ENCODE measurements at places on chromosomes 2 and 18.

DNA sequence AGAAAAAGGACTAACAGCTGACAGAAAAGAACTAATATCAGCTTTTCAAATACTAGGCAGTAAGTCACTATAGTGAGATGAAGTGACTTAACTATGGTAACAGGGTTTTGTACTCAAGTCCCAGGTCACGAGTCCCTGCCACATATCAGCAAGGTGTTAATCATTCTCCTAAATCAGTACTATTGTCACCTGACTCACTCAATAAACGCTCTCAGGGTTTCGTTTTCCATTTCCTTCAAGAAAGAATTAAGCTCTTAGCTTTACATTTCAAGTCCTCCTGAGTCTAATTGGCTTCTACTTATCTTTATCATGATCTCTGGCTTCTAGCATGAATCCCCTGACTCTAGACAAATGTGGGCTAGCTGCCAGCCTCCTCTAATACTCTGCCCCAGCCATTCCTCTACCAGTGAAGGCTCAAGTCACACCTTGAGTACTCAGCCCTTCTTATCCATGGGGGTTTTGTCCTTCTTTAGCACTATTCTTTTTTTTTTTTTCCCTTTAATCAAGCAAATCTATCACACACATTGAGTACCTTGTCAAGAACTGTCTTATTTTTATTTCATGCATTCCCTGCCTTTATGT is 20.0 kb downstream of the BUB1 start:
- no peak for DNase-seq

GRCh38 chr2:152861349-152861942 is 143.0 kb downstream of the ARL6IP6 start:
- DNase-seq, result no peak

GRCh38 chr2:121346859-121347258 is 61.9 kb upstream of the TFCP2L1 start:
- DNase-seq, result no peak

DNA sequence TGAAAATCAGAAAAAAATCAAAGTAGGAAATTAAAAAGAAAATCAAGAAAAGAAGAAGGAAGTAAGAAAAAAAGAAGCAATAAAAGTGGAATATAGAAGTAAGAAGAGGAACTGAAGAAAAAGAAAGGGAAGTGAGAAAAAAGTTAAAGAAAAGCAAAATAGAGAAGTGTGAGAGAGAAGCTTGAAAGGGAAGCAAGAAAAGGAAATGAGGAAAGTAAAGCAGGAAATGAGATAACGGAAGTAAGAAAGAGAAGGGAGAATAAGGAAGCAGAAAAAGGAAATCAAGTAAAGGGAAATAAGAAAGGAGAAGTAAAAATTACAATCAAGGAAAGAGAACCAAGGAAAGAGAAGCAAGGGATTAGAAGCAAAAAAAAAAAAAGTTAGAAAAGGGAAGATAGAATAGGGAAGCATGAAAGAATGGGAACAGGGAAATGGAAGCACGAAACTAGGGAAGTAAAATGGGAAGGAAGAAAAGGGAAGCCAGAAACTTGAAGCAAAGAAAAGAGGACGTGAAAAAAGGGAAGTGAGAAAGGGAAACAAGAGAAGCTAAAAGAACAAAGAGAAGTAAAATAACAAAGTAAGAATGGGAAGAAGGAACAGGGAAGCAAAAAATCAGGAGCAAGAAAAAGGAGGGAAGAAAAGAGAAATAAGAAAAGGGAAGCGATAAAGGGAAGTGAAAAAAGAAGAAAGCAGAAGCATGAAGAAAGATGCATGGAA is 243.3 kb upstream of the NCKAP5 start:
- DNase-seq, result no peak

GRCh38 chr18:57771193-57771592 is 31.9 kb downstream of the ATP8B1 start:
- DNase-seq, result no peak

- no peak for DNase-seq
Measured at GRCh38 chr2:106885971-106886915, at the start of gene ST6GAL2. Gene ST6GAL2 (minus strand): TSS chr2:106886167. CDS start chr2:106843977, 42,190 bp downstream.

- no peak for DNase-seq
Measured at GRCh38 chr2:75707901-75708300, 2.8 kb downstream of the GCFC2 start.

GRCh38 chr2:64457524-64457923 is 3.6 kb downstream of the LGALSL start:
- DNase-seq, result no peak

DNA sequence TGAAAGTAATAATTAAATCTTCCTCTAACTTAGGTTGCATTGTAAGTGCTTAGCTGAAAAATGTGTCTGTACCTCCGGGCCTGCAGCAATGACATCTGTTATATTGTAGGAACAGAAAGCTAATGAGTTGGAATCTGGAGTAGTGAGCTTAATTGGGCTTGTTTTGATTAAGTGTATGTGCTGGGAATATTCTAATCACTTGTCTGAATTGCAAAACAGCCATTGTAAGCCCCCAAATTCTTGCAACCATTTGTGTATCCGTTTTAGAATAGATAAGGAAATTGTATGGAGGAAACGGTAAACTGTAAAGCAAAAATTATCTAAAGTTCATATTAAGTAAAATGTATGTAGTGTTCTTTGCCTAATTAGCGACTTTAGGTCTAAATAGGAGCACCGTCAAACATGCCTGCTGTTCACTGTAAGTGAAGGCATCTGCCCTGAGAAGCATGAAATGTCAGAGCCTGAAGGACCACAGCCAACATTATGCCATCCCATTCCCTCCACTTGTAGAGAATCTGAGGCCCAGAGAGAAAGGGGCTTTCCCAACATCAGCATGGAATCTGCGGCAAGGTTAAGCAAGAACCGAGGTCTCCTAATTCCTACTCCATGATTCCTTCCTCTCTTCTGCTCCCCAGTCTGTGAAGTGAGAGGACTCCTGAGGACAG is 466.4 kb downstream of the TDRD15 start:
- no peak for DNase-seq

DNA sequence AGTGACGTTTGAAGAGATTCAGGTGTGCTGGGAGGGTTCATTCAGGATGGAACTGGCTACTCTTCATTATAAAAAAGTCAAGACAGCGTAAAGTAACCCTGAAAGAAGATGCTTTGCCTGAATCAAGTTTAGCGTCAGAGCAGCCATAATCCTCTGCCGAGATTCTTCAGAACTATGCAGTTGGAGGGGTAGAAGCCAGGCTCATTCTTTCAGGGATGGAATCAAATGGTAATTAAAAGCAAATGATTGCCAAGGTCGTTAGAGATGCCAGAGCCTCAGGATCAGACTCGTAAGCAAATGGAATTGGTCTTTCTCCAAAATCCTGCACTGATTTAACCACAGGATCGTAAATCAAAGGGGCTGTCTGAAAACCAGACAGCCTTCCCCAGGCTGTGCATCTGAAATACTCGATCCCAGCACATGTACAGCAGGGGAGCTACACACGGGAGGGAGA is 21.9 kb downstream of the APCDD1 start:
- DNase-seq, result no peak

GRCh38 chr18:51236225-51236624 is 38.7 kb upstream of the MEX3C start:
- no peak for DNase-seq

DNA sequence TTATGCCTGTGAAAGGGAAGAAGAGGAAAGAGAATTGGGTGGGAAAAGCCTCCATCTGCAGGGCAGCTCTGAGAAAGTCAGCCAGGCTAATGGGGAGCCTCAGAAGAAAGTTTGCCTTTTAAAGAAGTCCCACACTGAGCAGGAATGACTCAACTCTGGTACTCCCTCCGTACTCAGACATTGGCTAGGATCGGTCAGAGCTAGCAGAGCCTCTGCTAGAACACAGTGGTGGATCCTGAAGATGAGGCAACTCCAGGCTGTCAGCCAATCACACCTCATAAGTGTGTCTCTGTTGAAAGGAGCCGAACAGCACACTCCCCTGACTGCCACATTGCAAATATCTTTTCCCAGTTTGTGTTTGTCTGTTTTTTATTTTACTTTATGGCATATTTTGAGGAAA is 96.9 kb downstream of the HNRNPLL start:
- DNase-seq, result peak; percentile 41

DNA sequence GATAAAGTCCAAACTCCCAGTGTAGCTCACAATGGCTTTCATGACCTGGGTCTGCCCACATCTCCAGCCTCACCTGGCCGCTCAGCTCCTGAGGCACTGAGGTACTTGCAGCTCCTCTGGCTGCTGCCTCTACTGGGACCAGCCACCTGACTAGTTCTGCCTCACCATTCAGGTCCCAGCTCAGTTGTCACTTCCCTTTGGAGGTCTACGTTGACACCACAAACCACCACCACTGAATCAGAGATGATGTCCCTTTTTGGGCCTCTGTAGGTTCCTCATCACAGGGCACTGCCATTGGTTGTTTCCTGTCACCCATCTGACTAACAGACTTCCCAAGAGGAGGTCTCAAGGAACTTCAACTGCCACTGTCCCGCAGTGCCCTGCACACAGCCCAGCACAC is 21.2 kb downstream of the SPP2 start:
- no peak for DNase-seq

GRCh38 chr2:1538663-1539062 is 125.4 kb downstream of the TPO start:
- DNase-seq, result no peak

- DNase-seq, result no peak
Measured at GRCh38 chr2:1192121-1192520, 221.1 kb upstream of the TPO start.

DNA sequence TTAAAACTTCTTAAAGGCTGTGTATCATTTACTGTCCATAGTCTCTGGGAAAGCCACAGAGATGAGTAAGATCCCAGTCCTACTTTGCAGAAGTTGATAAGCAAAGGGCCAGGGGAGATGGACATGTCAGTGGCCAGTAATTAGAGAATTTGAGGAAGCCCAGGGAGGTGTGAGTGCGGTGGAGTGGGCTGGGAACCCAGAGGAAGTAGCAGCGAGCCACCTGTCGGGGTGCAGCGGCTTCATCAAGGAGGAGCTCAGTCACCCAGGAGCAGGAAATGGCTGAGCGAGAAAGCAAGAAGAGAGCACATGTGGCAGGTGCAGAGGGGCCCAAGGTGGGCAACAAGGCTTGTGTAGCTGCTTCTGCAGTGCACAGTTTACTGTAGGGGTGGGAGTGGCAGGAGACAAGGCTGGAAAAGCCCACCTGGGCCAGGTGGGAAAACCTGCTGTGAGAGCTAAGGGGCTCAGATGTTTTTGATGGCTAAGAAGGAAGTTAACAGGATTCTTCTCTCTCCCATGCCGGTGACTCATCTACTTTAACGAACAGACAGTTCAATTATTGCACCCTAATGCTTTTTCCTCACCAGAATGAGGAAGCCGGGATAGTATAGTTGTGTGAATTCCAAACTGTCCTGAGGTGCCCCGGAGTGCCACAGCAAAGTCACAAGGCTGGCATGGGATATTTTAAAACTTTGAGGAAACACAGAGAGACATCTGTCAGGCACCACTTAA is 34.8 kb upstream of the MGAT5 start:
- DNase-seq, result no peak

DNA sequence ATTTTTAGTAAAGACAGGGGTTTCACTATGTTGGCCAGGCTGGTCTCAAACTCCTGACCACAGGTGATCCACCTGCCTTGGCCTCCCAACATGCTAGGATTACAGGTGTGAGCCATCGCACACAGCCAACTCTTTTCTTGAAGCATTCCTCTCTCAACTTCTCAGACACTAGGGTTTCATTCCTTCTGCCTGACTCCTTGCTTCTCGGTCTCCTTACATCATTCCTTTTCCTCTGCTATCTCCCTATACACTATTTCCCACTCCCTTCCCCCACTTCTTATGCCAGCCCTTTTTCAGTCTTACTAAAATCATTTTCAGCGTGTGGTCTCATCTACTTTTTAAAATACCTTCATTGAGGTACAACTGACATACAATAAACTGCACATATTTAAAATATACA is 6.1 kb downstream of the SOS1 start:
- DNase-seq, result no peak

DNA sequence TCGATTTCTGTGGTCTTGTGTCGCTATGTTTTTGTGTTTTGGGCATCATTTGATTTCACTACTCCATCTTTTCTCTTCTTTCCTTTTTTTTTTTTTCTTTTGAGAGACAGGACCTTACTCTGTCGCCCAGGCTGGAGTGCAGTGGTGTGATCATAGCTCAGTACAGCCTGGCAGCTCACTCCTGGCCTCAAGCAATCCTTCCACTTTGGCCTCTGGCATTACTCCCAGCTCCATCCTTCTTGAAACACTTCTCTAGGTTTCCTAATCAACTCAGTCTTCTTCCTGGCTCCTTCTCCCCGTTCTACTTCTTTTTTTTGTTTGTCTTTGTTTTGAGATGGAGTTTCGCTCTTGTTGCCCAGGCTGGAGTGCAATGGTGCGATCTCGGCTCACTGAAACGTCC is 26.5 kb downstream of the TCF23 start:
- no peak for DNase-seq

GRCh38 chr18:63267975-63268721 is 51.4 kb downstream of the BCL2 start:
- no peak for DNase-seq

DNA sequence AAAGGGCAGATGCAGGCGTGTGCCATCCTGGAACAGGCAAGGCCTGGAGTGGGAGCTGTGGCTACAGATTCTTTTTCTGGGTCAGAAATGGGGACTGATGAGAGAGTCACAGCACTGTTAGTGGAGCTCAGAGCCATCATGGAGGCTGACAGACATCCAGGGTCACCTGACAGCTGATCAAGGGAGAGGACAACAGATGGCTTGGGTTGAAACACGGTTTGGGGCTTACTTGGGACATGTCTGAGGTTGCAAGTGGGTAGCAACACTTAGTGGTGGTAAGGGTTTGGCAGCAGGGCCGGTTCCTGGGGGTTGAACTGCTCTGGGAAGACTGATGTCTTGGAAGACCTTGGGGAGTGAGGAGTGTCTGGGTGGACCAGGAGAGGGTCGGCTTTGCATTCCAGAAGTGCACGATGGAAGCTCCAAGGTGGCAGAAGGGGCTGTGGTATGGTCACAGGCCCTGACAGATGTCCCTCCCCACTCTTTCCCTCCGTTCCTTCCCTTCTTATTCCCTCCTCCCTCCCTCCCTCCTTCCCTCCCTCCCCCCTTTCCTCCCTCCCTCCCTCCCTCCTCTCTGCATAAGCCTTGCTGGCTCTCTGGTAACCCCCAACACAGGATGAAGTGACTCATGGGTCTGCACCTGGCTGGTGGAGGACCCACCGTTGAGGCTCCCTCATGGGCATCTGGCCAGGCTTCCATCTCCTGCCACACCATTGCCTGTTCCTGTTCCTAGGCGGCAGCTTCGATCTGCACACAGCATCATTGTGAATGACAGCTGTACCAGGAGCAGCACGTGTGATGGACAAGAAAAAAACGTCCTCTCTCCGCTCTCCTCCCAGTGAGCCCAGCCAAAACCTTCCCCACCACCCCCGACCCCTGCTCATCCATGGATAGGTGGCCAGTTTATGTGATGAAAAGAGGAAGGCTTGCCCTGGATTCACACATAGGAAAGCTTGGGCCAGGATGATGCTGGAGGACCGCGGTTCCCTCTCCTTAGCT is 63.8 kb upstream of the RPL31 start:
- no peak for DNase-seq

DNA sequence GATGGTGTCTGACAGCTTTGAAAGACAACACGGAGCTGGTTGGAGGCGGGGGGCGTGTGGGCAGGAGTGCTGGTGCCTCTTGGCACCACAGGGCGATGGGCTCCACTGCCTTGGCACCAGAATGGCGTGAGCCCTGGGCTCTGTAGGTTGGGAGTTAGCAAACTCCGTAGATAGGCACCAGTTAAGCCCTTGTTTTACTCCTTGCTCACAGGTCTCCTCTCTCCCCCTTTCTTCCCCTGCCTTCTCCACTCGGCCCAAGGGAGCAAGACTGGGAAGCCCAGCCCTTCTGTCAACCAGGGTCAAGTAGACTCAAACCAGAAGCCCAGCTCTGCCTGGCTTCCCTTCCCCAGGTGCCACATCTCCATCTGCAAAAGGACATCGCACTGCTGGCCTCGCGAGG is 281.7 kb upstream of the ID2 start:
- DNase-seq, result no peak

GRCh38 chr2:1883476-1883875 is 139.2 kb upstream of the PXDN start:
- DNase-seq, result no peak

Data from omental fat pad (tissue), 4 donors.